ENCODE measurements at places on chromosomes 4 and X. TPM values are rescaled to one million over a fixed set of nuclear protein-coding genes. Genes with fewer than 3 reads are reported as not detected.

The UGT2B15 gene
- not detected for total RNA-seq

GRCh38 chrX:97494756-97495372 lies 611.2 kb downstream of the RPA4 start:
- no peak for DNase-seq

The RPGR gene
- total RNA-seq = 10.2 TPM

The SLC49A3 gene
- total RNA-seq = 1.7 TPM

DNA sequence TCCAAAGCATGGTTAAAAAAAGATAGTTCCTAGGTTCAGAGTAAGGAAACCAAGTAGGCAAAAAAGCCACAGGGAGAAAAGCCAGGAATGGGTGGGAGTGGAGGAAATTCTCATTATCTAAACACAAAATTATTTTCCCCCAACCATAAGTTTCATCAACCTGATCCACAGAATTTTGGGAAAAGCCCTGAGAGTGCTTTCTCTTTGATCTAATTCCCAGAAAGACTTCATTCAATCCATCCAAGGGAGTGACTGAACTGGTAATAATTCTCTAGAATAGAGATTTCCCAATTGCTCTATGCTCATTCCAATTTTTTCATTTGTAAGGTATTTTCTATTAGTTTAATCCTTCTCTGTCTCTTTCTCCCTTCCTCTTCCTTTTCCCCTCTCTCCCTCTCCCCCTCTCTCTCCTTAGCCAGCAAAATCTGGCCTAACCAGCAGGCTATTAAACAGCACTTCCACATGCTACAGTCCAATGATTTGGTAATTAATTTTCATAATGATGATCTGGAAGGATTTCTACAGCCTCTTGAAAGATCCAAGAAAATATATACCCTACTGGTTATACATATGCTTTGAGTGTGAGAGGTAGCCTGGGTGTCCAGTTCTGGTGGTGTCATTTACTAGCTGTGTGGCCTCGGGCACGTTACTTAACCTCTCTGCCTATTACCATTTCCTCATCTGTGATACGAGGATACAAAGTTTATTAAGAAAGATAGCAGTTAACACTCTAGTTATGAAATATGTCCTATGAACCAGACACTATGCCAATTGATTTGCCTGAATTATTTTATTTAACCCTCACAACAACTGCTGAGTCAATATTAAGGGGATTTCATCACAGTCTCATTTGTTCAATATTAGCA lies 251.5 kb upstream of the RASGEF1B start:
- DNase-seq = no peak

The PABPC1L2A gene
- total RNA-seq = not detected

DNA sequence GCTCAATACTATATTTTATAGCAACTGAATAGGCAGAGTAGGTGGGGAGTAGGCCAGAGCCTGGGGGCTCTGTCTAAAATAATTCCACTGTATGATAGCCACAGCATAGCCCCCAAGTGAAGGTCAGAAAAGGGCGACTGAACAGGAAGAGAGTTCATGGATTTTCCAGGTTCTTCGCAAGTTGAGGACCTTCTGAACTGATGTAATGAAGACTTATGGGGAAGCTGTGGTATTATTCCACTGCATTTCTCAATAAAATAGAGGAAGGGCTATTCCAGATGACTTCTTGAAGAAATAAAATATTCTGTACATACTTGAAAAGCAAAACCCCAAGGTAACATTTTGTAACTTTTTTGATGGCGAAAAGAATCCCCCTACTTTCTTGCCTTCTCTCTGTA lies 231.4 kb upstream of the GPC4 start:
- no peak for DNase-seq

DNA sequence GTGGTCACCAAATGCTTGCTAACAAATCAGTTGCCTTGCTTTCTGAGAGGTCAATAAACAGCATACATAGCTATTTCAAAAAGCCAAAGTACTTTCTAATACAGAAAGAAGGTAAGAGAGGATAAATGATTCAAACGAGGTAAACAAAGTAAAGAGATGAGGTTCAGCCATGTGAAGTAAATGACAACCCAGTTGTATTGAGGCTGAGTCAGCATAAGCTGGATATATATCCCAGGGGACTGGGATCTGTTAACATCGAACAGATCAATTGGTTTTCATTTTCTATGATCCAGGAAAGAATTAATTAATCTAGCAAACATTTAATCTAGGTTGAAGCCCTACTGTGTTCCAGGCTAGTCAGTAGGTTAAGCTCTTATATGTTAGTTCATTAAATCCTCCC lies 97.3 kb upstream of the GRIA3 start:
- DNase-seq = no peak

The ZXDA gene
- 12.6 TPM for total RNA-seq

The NXF2 gene
- not detected for total RNA-seq

DNA sequence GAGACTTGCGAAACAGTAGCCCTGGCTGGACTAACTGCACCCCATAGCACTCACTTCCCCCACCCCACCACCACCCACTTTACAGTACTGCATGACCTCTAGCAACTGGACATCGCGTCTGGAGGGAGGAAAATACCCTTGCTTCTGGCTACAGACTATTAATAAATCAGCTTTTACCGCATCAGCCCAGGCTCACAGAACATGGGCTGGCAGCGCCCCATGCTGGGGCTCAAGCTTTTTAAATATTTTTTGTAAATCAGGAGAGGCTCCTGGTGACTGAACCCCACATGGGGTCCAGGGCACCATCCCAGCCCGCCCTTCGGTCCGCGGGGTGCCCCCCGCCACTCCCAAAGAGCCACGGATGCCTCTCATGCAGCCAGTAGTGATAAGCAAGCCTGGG lies 2.7 kb downstream of the HS6ST2 start:
- no peak for DNase-seq

The SLITRK4 gene
- total RNA-seq = not detected

The DDX53 gene
- not detected for total RNA-seq

- no peak for DNase-seq
Observed at GRCh38 chr4:142150483-142150882, 514.1 kb downstream of the IL15 start.

DNA sequence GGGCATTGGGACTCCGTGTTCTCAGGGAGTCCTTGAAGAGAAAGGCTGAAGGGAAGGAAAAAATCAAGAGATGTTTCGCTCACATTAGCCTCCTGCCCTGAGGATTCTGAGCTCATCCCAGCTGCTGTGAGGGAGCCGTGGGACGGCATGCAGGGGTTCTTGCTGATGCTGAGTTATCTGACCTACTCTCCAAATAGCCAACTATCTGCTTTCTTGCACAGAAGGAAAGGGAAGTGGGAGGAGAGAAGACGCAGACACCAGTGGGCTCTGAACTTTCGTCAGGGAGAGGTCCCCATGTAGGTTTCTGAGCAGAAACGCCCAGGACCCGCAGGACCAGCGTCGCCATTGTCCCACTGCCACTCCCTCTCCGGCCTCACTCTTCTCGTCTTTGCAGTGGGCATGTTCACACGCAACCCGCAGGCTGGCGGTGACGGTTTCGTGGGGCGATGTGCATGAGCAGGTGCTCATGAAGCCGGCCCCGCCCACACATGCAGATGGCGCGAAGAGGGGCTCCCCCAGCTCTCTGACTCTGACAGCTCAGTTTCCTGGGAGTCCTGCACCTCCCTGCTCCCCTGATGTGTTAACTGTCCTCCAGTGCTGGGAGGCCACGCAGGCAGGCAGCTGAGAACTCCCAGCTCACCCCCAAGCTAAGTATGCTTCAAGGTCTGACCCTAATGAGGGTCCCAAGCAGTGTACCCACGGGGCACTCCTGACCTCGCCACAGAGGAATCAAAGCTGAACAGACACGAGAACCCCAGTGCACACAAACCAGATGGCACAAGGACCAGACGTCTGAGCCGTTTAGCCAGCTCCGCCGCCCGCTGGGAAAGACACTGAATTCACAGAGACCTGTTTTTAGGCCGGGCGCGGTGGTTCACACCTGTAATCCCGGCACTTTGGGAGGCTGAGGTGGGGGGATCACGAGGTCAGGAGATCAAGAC lies 13.6 kb upstream of the ABLIM2 start:
- no peak for DNase-seq

The FRMPD4 gene
- not detected for total RNA-seq

DNA sequence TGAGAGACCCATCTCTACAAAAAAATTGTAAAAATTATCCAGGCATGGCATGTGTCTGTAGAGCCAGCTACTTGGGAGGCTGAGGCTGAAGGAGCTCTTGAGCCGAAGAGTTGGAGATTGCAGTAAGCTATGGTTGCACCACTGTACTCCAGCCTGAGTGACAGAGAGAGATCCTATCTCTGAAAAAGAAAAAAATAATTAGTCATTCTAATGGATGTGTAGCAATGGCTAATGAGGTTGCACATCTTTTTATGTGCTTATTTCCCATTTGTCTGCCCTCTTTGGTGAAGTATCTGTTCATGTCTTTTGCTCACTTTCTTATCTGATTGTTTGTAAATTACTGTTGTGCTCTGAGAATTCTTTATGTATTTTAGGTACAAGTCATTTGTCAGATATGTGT lies 19.0 kb upstream of the MAML3 start:
- DNase-seq = no peak

The CLNK gene
- 0.11 TPM for total RNA-seq

- DNase-seq = no peak
Observed at GRCh38 chrX:49111791-49112190, 11.7 kb downstream of the GPKOW start.

- no peak for DNase-seq
Observed at GRCh38 chrX:118965395-118965794, 9.0 kb upstream of the LONRF3 start.

The MOSPD2 gene
- total RNA-seq = 15.2 TPM

GRCh38 chr4:109462802-109463201 lies 29.2 kb downstream of the SEC24B start:
- DNase-seq = no peak

GRCh38 chrX:24276015-24276414 lies 37.9 kb downstream of the SUPT20HL2 start:
- no peak for DNase-seq

DNA sequence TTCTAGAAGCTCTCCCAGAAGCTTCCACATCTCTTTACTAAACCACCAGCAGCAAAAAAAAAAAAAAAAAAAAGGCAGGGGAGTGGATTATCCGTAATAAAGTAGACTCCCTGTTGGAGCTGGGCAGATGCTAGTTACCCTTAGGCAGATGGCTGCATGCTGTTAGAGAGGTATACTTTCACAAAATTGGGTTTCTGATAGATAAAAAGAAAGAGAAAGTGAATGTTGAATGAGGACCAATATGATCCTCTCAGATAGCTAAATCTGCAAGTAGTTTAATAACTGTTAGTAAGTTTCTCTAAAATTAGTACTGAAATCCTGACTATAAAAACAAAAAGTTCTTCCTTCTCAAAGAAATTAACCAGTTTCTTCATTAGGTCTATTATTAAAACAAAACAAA lies 195.4 kb downstream of the ANAPC10 start:
- DNase-seq = no peak

DNA sequence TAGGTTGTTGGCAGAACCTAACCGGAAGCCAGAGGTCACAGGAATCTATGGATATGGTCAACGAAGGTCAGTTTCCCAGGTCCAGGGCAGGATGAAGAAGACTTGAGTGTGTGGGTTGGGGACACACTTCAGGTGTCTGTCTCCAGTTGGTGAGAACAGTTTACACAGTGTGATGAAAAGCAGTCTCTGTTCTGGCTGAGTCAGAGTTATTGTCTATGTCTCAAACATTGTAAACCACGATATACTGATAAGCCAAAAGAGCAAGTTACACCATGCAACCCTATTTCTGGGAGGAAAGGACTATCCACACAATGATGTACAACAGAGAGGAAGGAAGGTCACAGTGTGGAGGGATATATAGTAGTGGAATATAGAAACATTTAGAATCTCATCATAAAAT lies 187.1 kb upstream of the C1QTNF7 start:
- DNase-seq = no peak

The CFAP47 gene
- not detected for total RNA-seq

- no peak for DNase-seq
Observed at GRCh38 chr4:55399581-55399980, 3.8 kb downstream of the TMEM165 start.

Measured in CD4-positive, alpha-beta memory T cell (primary cell).